Inflammatory macrophage treated with lipopolysaccharide for 1 hour (primary cell): ENCODE measurements at places on chromosomes 13 and 19.

GRCh38 chr19:31545777-31546176 is 196.5 kb upstream of the TSHZ3 start:
- DNase-seq: no peak

- DNase-seq: no peak
Measured at GRCh38 chr13:106104281-106104901, 431.1 kb downstream of the EFNB2 start.

GRCh38 chr13:49569993-49570689 is 15.2 kb downstream of the RCBTB1 start:
- DNase-seq: no peak

DNA sequence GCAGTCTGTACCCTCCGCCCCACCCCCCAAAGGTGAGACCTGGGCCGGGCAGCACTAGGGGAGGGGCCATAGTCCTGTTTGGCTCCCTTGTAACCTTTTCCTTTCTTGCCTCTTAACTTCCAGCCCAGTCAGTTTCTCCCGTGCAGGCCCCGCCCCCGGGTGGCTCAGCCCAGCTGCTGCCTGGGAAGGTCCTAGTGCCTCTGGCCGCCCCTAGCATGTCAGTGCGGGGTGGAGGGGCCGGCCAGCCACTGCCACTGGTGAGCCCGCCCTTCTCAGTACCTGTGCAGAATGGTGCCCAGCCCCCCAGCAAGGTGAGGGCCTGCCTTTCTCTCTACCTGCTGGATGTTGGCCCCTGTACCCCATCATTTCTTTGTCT is 10.5 kb upstream of the PRR19 start:
- no peak for DNase-seq

GRCh38 chr19:33429891-33430673 is 56.6 kb downstream of the CEBPG start:
- DNase-seq: no peak

- DNase-seq: no peak
Measured at GRCh38 chr13:43785650-43786471, 911 bp downstream of the ENOX1 start.

- DNase-seq: no peak
Measured at GRCh38 chr13:77544355-77544754, 8.8 kb downstream of the SCEL start.

- no peak for DNase-seq
Measured at GRCh38 chr13:85313761-85314503, 485.3 kb downstream of the SLITRK6 start.

GRCh38 chr13:109096101-109096500 is 466.7 kb downstream of the MYO16 start:
- DNase-seq: no peak

GRCh38 chr13:21216332-21216731 is 39.9 kb downstream of the MRPL57 start:
- DNase-seq: no peak

DNA sequence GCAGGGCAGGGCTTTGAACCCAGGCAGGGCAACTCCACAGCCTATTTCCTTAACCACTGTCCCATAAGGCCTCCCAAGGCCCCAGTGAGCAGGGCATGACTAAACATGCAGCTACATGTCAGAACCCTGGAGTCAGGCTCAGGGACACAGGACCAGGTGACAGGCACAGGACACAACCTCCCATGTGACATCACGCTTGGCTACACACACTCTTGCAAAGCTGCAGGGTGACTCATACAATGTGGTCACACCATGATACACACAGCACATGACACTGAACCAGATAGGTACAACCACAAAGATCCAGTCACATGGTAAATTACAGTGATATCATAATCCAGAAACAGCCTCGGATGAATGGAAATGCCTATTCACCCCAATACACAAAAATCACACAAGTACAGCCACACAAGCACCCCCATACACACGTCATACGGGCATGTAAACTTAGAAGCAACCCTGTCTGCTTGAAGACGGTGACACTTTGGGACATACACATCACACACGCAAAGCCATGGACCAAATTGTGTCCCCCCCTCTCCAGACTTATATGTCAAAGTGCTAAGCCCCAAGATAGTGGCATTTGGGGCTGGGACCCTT is 14.5 kb downstream of the KLK4 start:
- peak; percentile 81 for DNase-seq

GRCh38 chr13:20473139-20473538 is 52.5 kb downstream of the CRYL1 start:
- DNase-seq: no peak

DNA sequence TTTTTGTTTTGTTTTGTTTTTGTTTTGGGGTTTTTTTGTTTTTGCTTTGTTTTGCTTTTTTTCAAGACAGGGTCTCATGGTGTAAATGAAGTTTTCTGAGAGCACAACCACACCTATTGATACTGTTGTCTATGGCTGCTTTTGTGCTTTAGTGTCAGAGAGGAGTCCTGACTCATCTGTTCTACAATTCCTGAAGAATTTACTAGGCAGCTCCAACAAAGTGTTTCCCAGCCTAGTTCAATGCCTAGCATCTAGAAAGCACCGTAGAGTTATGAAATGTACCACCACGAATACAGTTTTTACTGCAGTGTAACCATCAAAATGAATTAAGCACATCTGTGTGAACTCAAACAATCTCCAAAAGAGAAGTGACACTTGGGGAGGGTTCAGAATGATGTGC is 21.2 kb downstream of the SAFB start:
- DNase-seq: no peak

DNA sequence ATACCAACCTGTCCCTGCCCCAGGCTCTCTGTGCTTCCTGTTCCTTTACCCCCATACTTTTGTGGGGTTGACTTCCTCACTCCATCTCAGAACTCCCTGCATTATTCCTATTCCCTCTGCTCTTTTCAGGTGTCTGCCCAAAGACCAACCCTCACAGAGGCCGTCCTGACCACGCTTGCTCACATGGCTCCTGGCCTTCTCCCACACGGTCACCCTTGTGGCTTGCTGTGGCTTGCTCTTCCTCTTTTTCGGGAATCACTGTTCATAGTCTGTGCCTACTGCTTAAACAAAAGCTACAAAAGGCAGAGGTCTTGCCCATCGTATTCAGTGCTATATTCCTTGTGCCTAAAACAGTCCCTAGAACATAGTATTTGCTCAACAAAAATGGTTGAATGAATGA is 25.2 kb upstream of the ARGLU1 start:
- peak; percentile 28 for DNase-seq

- no peak for DNase-seq
Measured at GRCh38 chr19:34837262-34837661, 64.2 kb upstream of the ZNF599 start.

DNA sequence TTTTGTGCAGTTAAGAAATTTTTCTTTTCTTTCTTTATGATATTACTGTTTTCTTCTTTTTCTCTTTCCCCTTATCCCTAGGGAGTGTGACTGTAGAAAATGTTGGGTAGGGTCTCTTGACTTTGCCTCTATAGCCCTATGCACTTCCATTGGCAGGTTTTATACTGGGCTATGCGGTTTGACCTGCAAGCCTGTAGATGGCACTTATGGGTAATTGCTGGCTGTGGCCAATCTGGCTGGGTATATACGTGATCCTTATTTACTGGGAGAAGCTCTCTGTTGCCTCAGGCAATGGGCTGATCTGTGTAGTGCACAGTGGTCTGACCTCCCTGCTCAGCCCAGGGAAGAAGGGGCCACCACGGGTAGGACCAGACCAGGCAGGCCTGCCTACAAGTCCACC is 78.8 kb downstream of the RAP2A start:
- no peak for DNase-seq

GRCh38 chr13:97896446-97896845 is 57.0 kb upstream of the IPO5 start:
- no peak for DNase-seq

DNA sequence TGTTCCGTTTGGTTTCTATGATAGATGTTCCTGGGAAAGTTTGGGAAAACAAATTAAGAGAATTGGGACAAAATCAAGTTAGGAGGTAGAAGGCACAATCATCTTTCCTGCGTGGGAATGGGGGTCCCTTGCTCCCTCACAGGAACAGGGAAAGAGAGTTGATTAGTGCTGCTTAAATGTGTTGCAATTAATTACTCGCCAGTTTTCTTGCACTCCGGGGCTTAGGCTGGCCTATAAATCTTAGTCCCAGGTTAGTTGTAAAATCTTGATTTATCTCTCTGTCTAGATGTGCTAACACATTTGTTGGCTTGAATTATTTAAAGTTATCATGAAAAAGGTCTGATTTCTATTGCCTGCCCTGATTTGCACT is 10.1 kb downstream of the B3GLCT start:
- no peak for DNase-seq

- peak; percentile 86 for DNase-seq
Measured at GRCh38 chr13:41061914-41062837, 867 bp downstream of the WBP4 start.

- no peak for DNase-seq
Measured at GRCh38 chr19:13001502-13002165, 6.4 kb downstream of the NFIX start.

DNA sequence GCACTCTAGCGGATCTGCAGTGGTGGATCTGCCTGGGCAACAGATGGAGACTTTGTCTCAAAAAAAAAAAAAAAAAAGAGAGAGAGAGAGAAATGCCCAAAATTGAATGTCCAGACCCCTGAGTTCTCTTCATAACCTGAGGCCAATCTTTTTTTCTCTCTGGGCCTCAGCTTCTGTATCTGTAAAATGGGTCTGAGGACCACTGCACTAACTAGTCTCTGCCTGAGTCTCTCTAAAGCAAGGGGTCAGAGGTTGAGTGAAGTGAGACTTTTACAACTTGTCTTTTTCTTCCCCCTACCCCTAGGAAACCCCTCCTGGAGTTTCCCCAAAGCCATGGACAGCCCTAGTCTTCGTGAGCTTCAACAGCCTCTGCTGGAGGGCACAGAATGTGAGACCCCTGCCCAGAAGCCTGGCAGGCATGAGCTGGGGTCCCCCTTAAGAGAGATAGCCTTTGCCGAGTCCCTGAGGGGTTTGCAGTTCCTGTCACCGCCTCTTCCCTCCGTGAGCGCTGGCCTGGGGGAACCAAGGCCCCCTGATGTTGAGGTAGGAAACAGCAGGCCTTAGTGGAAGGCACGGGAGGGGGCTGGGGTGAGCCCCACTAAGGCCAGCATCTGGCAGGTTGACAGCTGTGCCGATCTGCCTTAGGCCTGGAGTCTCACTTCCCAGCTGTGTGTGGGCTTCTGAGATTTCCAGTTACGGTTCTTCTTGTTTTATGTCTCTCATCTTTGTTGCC is 1.8 kb downstream of the TMEM91 start:
- DNase-seq: no peak

DNA sequence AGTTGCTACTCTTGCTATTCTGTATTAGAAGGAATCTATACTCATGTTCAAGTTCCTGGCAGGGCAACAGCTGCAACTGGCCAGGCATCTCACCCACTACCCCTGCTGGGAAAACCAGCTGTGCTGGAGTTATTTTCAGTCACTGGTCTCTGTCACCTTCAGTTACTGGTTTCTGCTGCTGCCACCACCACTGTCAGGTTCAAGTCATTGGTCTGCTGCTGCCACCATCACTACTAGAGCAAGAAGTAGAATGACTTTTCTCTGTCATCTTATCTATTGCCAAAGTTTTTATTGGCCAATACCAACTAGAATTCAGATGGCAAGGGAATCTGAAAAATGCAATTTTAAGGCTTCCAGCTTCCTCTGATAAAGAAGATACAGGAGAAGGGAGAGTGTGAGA is 1615.2 kb downstream of the OLFM4 start:
- DNase-seq: no peak

DNA sequence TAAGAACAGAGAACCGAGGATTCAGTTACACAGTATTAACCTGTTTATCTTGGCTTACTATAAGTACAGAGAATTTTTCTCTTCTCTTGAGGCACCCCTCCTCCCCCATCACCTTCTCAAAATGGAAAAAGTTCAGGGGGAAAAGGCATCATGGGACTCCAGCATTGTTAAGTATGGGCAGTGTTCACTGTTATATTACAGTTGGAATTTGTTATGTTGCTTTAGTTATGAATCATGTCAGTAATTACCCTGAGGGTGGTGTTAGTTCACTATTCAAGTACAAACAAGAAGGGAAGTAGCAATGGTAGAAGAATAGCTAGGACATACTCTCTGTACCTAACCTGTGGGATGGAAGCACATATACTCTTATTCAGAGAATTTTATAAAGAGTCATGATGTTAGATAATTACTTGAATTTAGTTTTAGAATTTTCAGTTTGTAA is 12.0 kb downstream of the LPAR6 start:
- DNase-seq: peak; percentile 52

DNA sequence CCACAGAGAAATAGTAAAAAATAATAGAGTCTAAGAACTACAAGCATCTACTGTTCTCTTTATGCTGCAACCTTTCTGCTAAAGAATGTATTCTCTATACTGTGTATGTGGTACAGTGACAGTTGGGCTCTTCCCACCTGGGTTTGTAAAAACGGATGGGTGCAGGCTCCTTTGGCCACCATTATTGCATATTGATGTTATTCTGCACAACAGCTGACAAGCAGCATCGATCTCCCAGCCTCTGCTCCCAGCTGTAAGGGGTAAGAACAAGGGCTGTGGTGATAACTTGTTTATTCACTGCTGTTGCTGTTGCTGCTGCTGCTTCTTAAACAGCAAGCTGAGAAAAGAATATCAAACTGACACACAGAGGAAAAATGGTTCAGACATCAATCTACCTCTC is 56.1 kb downstream of the KCNRG start:
- no peak for DNase-seq

DNA sequence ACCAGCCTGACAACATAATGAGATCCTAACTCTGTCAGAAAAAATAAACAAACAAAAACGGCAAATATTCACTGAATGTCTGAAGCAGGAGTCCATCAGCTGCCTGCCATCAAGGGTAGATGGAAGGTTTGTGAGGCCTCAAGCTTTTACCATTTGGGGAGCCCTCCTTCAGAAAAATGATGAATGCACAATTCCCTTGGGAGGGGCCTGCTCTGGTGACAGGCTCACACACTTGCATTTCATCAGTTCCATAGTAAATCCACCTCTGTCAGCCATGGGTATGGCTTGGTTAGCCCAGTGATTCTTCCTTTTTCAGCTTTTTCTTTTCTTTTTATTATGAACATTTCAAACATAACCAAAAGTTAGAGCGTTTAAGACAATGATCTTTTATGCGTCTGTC is 26.3 kb upstream of the KATNAL1 start:
- no peak for DNase-seq

GRCh38 chr19:39839678-39840327 is 5.8 kb upstream of the DYRK1B start:
- no peak for DNase-seq

GRCh38 chr19:8567522-8568172 is 9.6 kb downstream of the MYO1F start:
- peak; percentile 56 for DNase-seq

DNA sequence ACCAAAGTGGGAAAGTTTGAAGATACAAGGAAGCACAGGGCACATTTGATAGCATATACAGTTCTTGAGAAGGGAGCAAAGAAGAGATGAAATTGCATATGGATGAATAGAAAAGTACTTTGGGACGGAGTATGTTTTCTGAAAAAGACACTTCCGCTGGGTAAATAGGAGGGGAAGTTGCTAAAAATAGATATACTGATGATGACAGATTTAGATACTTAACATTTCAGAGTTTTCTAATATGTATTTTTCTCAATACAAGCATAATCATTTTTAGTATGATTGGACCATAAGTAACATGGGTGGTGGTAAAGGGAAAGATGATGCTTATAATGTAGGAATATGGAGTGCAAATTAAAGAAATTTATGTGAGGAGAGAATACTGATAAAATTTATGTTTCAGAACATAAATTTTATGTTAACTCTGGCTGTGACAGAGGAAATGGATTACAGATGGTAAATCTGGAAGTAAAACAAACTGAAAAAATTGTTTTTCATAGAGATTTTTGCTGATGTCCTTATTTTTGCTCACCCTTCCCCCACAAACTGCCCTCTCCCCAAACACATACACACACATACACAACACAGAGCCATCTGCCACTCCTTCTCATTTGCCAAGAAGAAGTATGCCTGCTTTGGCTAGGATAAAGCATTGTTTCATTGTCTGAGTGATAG is 583.9 kb upstream of the MIR17HG start:
- DNase-seq: no peak
